Foreskin fibroblast (primary cell): ENCODE measurements at places on chromosomes 1 and 21.
A peak's percentile ranks its signal among the peaks of the same experiment; 100 is the strongest.

- DNase-seq: no peak
These were observed 930.5 kb downstream of the ADGRL2 start for GRCh38 chr1:82731216-82731615.

DNA sequence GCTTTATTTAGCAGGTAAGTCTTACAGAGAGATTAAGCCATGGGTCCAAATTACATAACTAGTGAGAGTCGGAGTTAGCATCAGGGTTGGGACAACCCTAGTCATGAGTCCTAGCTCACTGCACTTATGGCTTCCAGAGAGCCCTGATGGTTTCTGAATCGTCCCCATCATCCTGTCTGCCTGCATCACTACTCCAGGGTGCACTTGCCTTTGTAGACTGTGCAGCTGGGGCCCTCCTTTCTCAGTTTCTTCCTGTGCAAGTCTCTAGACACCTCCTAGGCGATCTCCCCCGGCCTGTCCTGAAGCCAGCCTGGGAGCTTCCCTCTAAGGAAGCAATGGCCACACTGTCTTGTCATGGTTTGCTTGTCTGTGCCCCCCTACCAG lies 37.1 kb downstream of the KIAA0040 start:
- no peak for DNase-seq

- DNase-seq: peak; percentile 77
These were observed 78.9 kb upstream of the SLC45A1 start for GRCh38 chr1:8239039-8239305.

DNA sequence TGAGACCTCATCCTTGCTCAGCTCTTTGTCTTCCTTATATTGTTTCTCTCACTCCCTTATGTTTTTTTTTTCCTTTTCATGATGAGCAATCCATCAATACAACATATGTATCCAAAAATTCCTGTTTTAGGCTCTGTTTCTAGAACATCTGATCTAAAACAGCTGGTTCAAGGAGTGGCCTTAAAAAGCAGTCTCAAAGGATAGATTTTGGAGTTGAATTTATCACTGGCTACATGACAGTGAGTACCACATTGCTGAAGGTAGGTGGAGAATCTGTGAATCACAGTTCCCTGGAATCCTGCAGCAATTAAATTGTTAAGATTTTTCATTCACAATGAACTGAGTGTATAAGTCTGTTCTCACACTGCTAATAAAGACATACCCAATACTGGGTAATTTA lies 155.8 kb upstream of the ADAMTS5 start:
- DNase-seq: no peak

DNA sequence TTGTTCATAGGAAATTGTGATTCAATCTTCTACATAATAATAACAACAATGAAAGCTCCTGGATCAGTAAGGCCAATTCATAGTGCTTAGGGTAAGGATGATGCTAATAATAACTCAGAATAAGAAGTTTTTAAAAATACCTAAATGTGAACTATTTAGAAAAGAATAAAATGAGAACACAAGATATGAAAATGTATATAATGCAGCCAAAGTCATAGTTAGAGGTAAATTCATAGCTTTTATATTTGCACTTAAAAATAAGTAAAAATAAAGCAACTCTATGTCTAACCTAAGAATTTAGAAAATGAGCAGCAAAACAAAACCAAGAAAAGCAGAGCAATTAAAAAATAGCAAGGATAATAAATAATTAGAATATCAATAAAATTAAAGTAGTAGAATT lies 43.5 kb upstream of the JUN start:
- no peak for DNase-seq

DNA sequence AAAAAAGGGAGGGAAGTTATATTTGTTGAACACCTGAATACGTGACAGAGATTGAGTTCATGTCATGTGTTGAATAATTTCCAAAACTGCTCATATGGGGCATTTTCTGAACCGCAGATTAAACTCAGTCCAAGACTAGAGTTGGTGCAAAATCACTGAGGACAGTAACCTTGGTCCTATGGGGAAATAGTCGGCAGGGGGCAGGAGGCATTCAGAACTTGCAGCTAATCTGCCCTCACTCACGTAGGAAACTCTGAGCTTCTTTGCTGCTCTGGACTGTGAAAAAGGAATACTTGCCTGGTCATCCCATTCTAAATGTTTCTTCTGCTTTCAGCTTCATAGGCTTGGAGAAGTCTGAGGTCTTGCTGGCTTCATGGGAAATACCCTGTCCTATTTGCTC lies 228.3 kb upstream of the ZP4 start:
- DNase-seq: no peak

- no peak for DNase-seq
These were observed 30.3 kb downstream of the SMIM12 start for GRCh38 chr1:34829250-34829649.

DNA sequence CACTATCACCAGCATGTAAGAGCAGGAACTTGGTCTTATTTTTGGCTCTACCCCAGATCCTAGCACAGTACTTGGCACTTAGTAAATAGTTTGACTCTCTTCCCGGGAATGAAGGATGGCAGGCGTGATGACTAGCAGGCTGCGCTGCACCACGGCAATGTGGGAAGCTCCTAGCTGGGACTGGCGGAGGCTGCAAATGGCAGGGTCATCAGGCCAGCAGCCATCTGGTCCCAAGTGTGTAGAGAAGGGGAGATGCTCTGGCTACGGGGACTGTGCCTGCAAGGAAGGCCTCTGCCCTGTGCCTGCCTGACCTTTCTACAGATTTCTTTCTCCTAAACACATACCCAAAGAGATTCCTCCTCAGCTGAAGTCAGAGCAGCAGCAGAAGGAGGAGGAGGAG lies 95.0 kb downstream of the KCND3 start:
- no peak for DNase-seq

- no peak for DNase-seq
These were observed 1.4 kb downstream of the TIPRL start for GRCh38 chr1:168180148-168180524.

- DNase-seq: peak; percentile 100
These were observed 632.0 kb downstream of the SMYD3 start for GRCh38 chr1:245874942-245875580.

DNA sequence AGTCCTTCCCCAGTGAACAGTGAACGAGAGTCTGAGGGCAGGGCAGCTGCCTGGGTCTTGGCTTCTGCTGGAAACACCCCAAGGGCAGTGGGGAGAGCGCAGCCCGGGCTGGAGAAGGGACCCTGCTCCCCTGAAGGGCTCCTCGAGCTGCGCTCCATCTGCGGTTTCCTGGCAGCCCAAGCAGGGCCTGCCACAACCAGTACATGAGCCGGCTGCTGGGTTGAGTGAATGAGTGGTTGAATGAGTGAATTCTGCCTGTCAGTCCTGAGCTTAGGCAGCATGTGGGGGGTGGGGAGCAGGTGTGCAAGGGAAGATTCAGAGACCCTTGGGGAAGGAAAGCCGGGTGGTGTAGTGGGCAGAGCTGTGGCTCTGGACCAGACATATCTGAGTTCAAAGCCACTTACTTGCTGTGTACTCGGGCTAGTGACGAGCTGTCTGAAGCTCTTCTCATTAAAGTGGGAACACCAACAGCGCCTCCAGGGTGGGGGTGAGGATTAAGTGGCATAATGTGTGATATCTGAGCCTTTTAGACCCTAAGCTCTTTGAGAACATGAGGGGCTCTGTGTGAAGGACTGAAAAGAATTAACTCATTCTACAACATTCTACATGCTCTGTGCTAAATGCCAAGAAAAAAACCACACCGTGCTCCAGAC lies 3.7 kb downstream of the OPRD1 start:
- no peak for DNase-seq

DNA sequence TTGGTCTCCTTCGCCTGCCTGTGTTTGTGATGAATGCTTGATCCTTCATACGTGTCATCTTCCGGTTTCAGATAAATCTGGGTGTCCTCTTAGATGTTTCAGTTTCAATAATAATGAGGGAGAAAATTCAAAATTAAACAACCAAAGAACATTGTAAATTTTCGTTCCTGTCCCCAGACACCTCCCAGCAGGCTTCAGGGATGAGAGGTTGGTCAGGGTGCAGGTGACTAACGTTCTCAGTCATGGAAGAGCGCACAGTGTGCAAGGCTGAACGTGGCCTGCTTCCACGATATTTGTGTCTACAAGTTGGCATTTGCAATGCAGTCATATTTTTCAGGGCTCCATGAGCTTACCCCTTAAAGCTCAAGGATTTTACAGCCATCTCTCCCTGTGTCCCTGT lies 147.1 kb upstream of the ARHGEF16 start:
- no peak for DNase-seq

DNA sequence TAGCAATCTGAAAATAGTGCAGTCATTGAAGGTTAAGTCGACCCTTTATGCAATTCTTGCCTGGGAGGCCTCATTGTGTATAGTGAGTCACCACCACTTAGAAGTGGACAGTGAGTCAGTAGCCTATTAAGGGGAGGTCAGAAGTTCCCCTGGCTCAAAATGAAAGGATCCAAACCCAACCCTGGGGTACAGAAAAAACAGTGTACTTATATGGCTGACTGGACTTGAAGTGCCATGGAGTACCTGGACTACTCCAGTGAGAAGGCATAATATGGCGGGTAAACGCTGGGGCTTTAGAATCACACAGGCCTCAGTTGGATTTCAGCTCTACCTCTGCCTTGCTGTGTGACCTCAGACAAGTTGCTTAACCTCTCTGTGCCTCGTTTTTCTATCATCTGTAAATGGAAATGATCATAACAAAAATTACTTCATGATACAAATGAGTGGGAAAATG lies 2.2 kb upstream of the BCL9 start:
- peak; percentile 90 for DNase-seq

- DNase-seq: peak; percentile 29
These were observed 103.7 kb downstream of the COQ8A start for GRCh38 chr1:227043755-227044154.

GRCh38 chr21:45551316-45551715 lies 9.1 kb upstream of the SLC19A1 start:
- peak; percentile 67 for DNase-seq
